ENCODE measurements at places on chromosomes 11 and 22.
A peak's percentile ranks its signal among the peaks of the same experiment; 100 is the strongest.

GRCh38 chr22:24977370-24978221, 25.1 kb downstream of the KIAA1671 start:
- DNase-seq: no peak

DNA sequence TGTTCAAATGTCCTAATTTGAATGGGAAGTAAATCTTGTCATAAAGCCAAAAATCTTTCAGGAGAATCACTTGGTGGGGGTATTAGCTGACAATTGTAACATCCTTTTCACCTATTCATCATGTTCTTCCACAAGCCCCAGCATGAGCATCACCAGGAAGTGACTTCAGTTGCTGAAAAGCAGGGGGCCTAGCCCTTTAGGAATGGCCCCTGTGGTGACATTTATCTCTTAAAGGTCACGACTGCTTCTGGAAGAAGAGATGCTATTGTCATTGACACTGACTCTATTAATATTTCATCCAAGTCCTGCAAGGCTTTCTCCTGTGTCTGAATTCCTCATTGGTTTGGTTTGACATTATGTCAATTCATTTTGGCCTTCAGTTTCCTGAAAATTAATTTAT, 92.6 kb downstream of the OR5AK2 start:
- no peak for DNase-seq

- no peak for DNase-seq
Measured at GRCh38 chr11:124085997-124086846, 29.0 kb upstream of the VWA5A start.

DNA sequence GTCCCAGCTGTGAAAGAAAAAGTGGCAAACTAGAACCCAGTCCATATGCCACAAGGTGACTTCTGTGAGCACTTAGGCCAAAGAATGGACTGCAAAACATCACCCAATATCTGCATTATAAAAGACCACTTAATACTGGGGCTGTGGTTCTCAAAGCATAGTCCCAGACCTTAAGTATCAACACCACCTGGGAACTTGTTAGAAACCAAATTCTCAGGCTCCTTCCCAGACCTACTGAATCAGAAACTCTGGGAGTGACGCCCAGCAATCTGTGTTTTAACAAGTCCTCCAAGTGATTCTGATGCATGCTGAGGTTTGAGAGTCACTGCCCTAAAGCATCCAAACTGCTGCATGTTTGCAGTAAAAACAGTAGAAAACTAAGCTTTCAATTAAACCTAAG, 81.3 kb downstream of the SERGEF start:
- DNase-seq: no peak

- DNase-seq: no peak
Measured at GRCh38 chr11:111438846-111439520, 59.9 kb upstream of the POU2AF1 start.

GRCh38 chr11:109363682-109364081, 58.3 kb upstream of the C11orf87 start:
- no peak for DNase-seq

DNA sequence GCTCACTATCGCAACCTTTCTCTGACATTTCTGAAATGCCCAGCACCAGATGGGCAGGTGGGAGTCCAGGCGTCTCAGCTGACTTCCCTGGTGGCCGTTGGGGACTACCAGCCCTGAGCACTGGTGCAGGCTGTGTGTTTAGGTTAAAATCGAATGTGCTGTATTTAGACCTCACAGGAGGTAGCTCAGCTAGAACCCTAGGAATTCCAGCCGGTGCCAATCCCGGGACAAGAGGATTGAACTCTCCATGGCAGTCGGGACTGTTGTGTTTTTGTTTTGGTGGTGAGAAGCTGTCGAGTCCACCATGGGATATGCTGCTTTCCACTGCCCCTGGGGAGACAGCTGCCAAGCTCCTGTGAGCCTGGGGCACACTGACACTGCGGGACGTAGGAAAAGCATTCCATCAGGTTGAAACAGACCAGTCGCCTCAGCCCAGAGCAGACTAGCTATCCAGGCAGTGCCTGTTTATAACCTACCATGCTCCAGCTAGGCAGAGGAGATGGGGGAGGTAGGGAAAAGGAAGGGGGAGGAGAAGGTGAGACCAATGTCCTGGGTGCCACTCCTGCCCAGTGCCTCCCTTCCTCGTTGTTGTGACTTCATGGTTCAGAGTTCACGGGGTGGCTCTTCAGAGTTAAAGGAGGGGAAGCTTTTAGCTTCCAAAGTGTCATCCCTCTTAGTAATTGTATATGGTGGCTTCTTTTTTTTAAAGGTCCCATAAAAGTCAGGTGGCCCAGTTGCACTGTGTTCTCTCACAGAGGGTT, 53.0 kb downstream of the MICAL2 start:
- no peak for DNase-seq

GRCh38 chr11:1225386-1226225, 2.7 kb downstream of the MUC5B start:
- no peak for DNase-seq

GRCh38 chr22:21020802-21021429, 6.0 kb downstream of the P2RX6 start:
- DNase-seq: peak; percentile 43

- DNase-seq: no peak
Measured at GRCh38 chr22:29165321-29166060, 40.2 kb upstream of the EMID1 start.

DNA sequence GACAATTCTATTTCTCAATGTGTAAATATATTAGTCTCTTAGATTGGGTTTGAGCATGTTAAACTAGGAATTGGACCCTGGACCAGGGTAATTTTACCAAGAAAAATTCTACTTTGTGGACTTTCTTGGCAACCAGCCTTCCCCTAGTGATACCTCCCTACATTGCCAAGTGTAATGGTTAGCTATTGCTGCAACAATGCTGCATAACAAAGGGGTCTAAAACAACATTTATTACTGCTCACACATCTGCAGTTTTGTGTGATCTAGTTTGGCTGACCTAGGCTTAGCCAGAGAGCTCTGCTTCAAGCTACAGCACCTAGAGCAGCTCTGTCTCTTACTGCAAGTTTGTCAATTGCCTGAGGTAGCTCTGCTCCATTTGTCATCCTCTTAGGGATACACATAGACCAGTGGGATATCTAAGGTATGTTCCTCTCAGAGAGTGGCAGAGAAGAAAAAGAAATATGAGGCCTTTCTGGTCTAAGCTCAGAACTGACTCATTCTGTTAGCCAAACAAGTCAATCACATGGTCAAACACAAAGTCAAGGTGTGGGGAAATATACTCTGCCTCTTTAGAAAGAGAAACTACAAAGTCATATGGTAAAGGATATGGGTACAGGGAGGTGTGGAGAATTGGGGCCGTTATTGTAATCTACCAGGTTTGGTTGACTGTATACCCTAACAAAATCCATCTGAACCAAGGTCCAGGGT, 2.0 kb upstream of the LAYN start:
- no peak for DNase-seq

DNA sequence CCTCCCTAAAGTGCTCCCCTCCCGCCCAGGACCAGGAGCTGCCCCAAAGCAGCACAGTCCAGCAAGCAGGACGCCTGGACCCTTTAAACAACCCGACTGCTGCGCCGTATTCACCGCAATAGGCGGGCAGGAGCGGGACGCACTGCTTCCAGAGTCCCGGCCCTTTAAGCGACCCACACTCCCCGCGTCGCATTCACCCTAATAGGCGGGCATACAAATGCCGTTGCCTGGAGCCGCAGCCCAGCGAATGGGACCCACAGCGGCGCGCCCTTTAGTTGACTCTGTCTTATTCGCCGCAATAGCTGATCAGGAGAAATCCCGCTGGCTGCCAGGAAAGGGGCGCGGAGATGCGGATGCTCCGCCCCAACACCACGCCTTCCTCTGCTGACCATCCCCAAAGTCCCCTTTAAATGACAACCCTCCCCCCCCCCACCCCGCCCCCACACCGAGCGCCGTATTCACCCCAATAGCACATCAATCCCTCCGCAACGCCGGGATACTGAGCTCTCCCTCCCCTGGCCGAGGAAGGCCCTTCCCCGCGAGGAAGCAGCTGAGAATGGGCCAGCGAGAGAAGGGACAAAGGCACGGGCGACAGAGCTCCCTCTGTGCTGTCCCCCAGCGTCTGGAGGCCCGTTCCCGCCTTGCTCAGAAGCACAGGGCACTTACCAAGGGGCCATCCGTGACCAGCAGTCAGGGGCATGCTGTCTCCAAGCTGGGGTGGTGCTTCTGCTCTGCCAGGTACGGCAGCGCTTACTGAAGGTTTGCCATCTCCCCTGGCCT, 4.7 kb downstream of the OSBPL5 start:
- DNase-seq: peak; percentile 31

DNA sequence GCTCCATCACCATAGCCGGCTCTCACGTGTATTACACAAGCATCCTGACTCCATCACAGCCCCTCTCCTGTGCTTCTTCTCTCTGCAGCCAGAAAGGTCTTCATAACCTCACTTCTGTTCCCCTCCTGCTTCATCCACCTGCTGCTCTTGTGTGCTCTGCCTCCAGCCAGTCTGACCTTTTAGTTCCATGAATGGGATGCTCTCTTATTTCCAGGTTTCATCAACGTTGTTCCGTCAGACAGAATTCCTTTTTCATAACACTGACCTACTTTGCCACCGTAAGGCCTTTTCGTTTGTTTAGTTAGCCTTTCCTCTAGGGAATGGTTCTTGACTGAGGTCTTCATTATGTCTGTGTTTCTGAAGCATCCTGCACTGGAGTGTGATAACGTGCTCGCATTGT, 18.8 kb downstream of the GRAMD1B start:
- no peak for DNase-seq

GRCh38 chr11:76269661-76270261, 63.5 kb upstream of the WNT11 start:
- DNase-seq: no peak

GRCh38 chr22:42172773-42173172, 42.2 kb upstream of the CYP2D6 start:
- DNase-seq: no peak

- DNase-seq: no peak
Measured at GRCh38 chr11:13288375-13289029, 10.9 kb downstream of the BMAL1 start.

DNA sequence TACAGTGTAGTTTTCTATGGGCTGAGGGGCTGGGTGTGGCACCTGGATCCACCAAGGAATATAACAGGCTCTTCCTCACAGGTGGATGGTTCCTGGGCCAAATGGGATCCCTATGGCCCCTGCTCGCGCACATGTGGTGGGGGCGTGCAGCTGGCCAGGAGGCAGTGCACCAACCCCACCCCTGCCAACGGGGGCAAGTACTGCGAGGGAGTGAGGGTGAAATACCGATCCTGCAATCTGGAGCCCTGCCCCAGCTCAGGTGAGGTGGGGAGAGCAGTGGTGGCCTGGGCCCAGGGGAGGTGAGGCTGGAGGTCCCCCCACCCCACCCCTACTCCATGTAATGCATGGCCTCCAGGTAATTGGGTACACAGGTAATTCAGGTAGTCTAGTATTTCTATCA, 20.7 kb downstream of the ADAMTS15 start:
- DNase-seq: no peak

- no peak for DNase-seq
Measured at GRCh38 chr11:32881286-32881685, 11.3 kb upstream of the QSER1 start.

- DNase-seq: no peak
Measured at GRCh38 chr11:77879218-77879617, 58.3 kb downstream of the AAMDC start.

- DNase-seq: no peak
Measured at GRCh38 chr11:125626288-125626950, 1.5 kb downstream of the CHEK1 start.

DNA sequence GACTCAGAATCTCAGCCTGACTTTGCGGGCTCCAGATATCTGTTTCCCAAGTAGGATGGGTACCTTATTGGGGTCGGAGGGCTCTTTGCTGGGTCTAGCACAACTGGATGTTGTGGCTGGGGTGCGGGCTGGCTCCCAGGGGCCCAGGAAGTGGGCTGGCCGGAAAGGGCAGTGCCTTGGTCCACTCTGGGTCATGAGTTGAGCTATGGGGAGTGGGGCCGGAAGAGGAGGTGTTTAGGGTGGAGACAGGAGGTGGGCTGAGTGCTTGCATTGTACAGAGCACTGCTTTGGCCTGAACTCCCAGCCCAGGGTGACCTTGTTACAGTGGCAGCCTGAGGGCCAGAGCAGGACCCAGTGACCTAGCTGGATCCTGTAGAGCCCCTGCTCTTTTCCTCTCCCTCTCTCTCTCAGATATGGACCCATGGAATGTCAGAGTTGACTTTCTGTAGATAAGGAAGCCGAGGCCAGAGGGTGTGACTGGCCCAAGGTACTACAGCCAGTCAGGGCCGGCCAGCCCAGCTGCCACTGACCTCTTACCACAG, 13.2 kb downstream of the PHLDB1 start:
- DNase-seq: no peak

DNA sequence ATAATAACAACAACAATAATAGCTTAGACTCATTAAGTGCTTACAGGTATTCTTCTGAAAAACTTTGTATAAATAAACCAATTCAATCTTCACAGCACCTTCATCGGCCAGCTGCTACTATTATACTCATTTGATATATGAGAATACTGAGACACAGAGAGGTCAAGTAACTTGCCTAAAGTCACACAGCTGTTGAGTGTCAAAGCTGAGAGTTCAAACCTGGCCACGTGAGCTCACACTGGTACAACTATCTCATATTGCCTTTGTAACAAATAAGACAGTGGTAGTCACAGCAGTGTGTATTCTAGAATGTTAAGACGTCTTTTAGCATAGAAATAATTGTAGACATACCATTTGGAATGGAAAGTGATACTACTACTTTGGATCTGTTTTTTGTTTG, 268.5 kb downstream of the NTM start:
- no peak for DNase-seq

DNA sequence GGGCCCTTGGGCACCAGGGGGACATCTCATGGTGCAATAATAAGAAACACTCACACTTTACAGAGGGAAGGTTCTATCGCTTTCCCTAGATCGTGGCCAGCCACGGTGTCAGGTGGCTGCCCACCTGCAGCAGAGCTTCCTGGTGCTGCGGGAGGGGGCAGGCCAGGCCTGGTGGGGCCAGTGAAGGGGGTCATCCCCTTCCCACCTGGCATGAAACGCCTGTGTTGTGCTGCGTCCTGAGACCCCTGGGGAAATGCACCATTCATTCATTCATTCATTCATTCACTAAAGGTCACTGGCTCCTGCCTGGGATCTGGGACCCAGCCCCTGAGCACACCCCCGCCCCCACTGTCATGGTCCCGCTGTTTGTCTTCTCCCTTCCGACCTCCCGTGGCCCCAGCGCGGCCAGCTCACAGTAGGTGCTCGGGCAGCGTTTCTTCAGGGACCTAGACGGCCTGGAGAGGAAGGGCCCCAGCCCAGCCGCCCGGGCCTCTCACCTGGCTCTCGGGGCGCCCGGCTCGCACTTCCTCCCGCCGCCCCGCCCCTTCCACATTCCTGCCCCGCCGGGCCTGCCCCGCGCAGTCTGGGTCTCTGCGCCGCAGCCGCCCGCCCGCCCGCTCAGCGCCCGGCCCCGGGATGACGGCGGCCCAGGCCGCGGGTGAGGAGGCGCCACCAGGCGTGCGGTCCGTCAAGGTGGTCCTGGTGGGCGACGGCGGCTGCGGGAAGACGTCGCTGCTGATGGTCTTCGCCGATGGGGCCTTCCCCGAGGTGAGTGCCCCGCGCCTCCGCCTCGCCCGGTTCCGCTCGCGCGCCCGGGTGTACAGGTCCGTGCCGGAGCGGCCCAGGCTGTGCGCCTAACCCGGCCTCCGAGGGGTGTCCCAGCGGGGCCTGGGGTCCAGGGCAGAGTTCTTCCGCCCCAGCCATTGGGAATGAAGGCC, at the start of gene RHOD:
Gene RHOD (plus strand): TSS at position 581 of the 938 bp plus-strand sequence. CDS start 56 bp downstream, at position 637.
- DNase-seq: peak; percentile 53

All from activated CD4-positive, alpha-beta memory T cell treated with anti-CD3 and anti-CD28 coated beads for 36 hours (primary cell).